ENCODE measurements at places on chromosomes 5 and 9. TPM values are rescaled to one million over a fixed set of nuclear protein-coding genes. Genes with fewer than 3 reads are reported as not detected.

The LHX3 gene
- total RNA-seq, result not detected

The HINT1 gene
- 102 TPM for total RNA-seq

The GABRA1 gene
- not detected for total RNA-seq

The RFX3 gene
- 4.1 TPM for total RNA-seq

The TRAF1 gene
- total RNA-seq, result 2.4 TPM

The ANKDD1B gene
- total RNA-seq, result 0.38 TPM

DNA sequence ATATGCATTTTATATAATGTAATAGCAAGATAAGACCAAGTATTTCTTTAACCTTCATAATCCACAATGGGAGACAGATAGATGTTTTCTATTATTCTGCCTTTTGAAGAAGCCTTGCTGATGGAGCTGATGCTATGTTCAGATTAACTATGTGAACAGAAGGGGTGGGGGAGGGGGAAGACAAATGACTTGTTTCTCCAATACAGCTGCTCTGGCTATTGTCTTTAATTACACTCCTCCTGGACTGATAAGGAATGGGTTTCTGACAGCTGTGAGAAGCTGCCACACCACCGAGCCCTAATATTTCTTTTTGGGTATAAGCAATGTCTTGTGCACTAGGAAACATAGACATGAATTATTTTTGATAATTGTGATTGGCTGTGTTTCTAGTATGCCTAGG is 62.0 kb downstream of the CAVIN4 start:
- DNase-seq, result no peak

DNA sequence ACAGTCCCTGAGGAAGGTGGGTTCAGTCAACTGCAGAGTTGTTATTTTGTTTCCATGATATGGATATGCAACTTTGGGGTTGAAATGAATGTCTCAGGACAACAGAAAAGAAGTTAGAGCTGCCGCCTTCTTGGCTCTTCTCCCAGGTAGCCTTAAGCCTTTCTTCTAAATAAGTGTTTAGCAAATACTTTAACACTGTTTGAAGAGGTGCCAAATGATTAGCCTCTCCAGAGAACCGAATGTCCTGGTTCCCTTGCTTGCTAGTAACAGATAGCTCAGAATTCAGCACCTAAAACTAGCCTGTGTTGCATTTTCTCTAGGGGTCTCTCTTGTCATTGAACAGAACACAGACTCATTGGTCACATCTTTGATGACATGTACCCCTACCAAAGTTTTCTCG is 127.7 kb upstream of the PIK3R1 start:
- DNase-seq, result no peak

DNA sequence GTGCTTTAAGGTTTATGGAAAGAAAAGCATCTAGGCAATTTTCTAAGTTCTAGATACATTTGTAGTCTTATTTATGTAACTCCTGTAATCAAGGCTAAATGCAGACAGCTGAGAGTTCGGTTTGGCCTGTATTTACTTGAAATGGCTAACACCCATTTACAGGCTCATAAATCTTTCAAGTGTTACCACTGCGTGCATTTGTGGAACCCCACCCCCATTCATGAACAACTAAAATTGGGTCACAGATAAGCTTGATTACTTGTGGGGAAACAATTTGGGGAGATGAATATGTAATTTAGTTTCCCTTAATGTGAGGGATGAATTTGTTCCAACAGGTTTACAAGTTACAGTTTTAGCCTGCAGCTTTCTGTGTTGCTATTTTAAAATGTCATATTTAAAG is 360.6 kb downstream of the ARRDC3 start:
- DNase-seq, result no peak

DNA sequence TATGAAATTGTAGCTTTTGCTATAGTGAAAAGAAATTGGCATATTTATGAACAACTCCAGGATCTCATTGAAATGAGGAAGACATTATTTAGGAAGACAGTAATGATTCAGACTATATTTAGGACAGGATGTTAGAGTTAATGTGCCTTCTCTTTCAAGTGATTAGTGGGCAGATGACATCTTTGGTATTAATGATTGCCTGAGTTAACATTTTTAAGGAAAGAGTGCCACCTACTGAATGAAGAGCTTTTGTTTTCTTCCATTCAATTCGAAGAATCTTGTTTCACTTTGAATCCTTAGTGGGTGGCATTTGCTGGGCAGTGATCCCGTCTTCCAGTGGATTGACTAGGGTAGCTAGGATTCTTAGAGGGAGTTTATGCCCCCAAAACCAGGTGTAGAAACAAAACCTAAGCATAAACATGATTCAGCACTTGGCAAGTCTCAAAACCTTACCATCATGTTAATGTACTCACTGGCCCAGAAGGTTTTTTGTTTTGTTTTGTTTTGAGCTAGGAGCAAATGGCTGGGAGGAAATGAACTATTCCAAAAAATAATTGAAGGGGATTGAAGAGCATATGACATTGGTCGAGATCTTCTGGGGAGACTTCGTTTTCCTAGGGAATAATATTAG is 23.2 kb downstream of the MAP3K1 start:
- DNase-seq, result no peak

GRCh38 chr5:90015584-90016018 is 394.0 kb downstream of the CETN3 start:
- DNase-seq, result no peak

GRCh38 chr9:110153431-110153830 is 54.5 kb downstream of the C9orf152 start:
- DNase-seq, result no peak

DNA sequence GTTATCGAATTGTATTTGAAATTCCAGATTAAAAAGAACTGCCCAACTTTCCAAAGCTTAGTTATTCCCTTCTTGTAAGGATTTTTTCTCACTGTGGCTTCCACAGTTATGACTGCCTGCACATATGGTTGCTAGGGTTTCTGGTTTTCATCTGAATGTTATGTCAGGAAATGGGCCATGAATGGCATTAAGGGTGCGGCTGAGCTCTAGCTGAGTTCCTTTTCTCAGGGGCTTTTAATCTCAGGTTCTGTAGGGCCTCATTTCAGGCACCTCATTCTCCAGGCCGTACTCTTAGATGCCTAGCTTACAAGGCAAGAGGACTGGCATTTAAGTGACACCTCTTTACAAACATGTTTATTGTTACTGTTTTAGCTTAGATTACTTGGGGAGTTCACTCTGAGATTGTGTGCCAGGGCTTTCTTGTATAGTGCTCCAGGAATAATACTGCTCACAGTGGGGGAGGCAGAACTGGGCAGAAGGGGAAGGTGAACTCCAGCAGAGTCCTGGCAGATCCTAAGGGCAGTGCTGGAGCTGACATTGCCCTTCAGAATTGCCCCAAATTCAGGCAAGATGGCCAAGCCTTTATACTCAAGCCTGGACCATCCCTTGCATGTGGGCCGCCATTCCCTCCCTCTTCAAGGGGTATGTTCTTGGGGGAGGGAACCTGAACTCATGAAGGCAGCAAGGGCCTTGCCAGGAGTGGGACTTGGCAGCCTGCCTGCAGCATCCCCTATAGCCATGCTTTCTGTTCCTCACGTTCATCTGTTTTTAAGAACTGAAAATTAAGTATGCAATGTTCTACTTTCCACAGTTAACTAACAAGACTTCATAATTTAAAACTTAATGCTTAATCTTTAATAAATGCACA is 111.5 kb downstream of the KDM4C start:
- DNase-seq, result no peak

DNA sequence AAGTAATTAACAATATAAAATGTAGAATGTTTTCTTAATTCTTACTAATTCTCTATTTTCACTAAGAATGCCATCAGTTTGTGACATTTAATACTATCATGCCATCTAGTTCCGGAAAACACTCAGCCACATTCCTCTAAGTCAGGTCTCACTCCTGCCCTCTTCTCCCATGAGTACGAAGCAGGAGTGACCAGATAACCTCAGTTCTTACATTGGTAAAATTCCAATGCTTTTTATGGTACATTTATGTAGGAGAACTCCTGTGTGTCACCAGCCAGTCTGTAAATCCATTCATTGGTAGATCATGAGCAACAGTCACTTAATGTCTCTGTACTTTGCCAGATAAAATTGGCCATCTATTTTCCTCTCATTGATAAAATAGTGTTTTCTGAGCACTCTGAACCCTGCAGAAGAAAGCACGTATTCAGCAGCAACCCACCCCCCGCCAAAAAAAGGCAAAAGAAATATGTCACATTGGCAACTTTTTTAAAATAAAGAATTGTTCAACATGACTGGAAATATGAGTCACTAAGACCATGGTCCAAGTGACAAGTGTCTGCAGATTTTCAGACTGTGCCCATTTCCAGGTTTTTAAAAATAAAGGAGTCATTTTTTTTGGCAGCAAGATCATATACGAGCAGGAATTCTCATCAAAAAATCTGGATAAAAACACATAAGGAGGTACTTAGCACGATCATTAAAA is 11.8 kb downstream of the GLIS3 start:
- no peak for DNase-seq

DNA sequence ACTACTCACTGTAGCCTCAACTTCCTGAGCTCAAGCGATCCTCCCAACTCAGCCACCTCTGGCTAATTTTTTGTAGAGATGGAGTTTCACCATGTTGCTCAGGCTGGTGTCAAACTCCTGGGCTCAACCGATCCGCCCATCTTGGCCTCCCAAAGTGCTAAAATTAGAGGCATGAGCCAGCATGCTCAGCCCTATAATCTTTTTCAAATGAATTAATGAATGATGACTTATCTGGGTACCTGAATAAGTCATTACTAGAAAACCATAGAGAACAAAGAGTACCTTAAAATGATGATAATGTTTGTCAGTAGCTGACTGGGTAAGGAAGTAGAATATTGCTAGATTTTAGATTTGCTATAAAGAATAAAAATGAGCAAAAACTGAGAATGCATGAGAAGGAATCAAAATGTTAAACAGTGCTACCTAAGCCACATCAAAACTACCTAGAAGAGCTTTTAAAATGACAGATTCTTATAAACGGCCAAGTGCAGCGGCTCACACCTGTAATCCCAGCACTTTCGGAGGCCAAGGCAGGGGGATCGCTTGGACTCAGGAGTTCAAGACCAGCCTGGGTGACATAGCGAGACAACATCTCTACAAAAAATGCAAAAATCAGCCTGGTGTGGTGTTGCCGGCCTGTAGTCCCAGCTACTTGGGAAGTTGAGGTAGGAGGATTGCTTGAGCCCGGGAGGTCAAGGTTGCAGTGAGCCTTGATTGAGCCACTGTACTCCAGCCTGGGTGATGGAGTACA is 13.6 kb downstream of the FNBP1 start:
- no peak for DNase-seq

DNA sequence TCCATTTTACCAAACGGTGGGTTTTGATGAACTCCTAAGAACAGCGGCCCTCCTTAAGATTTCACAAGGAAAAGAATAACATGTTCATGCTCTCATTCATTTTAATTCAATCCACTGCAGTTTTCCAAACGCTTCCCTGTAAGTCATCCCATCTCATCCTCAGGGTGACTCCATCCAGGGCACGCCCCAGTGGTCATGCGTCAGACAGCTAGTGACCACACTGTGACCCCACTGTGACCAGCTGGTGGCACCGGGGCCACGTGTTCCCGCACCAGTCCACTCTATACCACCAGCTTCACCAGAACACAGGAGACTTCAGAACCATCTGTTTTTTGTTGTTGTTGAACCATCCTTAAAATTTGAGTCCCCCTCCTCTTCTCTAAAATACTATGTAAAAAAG is 14.3 kb downstream of the ATPSCKMT start:
- DNase-seq, result no peak

DNA sequence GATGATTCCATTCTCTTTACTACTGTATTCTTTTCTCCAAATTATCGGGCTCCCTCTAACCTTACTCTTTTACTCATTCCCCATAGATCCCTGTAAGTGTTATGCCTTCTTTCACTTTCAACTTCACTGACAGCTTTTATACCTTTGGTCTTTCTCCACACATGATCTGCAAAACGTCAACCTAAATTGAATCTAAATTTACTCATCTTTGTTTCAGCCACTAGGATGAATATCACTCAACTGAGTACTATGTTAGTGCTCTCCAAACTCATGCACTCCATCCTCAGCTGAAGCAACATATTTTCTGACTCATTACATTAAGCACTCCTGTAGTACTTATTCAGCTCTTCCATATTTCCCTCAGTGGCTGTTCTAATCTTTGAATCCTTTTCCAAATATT is 133.4 kb downstream of the ADAMTS19 start:
- DNase-seq, result no peak

Data from cardiac septum (tissue), 1 donor.